Stimulated activated CD4-positive, alpha-beta T cell treated with anti-CD3 and anti-CD28 coated beads, Interleukin-4, amount 100 ng/mL, for 48 hours (primary cell): ENCODE measurements at places on chromosomes 16 and 17.
A peak's percentile ranks its signal among the peaks of the same experiment; 100 is the strongest.

DNA sequence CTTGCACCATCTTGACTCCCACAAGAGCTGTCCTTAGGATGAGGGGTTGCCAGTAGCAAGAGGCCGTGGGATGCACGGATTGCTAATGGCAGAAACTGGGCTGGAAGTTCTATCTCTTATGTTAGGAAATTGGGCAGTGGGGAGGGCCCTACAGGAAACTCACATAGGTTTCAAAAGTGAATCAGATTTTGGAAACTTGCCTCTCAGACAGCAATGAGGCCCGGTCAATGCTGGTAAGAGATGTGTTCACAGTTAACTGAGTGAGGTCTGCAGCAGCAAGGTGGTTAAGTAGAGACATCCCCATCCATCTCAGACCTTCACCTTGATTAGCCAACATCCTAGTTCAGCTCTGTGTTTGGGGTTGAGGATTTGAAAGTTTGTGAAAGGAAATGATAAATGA, 164.7 kb downstream of the ABCA8 start:
- no peak for DNase-seq

- no peak for DNase-seq
These were observed 2.1 kb downstream of the IFT20 start for GRCh38 chr17:28333083-28333746.

DNA sequence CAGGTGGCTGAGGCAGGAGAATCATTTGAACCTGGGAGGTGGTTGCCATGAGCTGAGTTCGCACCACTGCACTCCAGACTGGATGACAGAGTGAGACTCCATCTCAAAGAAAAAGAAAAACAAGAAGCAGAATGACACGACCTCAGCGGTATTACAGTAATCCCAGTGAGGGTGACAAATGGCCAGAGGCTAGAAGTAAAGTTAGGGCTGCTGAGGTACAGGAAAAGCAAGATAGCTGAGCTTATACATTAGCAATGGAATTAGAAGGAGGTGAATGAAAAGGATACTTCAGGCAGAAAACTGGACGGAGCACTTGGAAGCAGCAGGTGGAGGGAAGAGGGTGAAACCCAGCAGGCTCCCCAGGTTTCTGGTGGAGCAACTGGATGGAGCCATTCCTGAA, 26.1 kb upstream of the AMZ2 start:
- no peak for DNase-seq

GRCh38 chr17:82440991-82441627, 9.4 kb downstream of the CYBC1 start:
- DNase-seq, result no peak

DNA sequence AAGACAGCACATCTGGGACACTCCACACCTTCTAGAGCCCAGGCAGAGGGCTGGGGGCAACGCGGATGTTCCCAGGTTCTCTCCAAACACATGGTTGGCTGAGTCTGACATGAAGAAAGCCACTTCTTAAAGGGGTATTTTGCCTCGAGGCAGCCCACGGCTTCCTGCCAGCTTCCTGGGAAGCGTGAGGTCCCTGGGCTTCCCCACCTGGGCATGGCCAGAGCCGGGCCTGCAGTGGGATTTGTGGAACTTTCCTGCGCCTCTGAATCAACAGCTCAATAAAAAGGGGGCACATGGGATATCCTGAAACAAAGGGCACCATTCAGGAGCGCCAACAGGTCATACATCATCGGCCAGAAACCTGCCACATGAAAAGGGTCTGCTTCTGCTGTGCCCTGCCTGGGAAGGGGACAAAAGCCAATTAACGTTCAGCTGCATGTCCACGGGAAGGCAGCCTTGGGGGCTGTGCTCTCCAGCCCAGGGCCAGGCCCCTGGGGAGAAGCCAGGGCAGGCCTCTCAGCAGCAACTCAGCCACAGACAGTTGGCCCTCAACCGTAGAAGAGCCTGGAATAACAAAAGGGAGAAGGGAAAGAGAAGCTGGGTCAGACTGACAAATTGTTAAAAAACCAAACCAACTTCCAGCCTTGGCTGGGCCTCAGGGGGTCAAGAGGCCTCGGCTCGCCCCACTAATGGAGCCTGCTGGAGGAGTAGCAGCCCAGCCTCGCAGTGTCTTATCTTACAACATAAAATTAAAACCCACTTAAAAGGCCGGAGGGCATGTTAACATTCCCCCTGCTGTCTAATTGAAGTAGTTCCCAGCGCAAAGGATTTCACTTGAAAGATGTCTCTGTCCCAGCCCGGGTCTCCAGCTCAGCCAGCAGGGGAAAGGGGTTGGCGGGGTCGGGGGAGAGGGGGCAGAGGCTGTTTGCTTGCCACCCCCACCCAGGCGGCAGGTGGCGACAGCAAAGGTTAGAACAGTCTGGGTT, 34.2 kb downstream of the TBX4 start:
- DNase-seq, result no peak

- no peak for DNase-seq
These were observed 148.9 kb downstream of the XYLT1 start for GRCh38 chr16:17321824-17322223.

GRCh38 chr17:78645421-78646295, 68.5 kb upstream of the DNAH17 start:
- DNase-seq, result peak; percentile 53

DNA sequence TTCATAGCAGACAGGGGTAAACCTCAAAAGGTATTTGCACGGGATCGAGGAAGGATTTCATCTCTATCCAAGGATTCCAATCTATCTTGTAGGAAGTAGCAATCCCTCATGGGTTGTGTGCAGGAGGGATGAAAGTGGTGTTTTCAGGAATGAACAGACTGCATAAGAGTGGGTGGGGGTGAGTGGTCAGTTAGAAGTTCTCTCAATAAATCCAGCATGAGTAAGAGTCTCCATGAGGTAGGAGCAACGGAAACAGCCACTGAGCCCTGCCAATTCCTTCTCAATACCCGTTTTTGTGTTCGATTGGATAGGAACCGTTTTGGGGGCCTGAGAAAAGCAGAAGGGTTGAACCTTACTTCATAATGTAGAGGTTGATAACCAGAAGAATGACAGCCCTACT, 375.6 kb downstream of the SOX9 start:
- DNase-seq, result no peak

DNA sequence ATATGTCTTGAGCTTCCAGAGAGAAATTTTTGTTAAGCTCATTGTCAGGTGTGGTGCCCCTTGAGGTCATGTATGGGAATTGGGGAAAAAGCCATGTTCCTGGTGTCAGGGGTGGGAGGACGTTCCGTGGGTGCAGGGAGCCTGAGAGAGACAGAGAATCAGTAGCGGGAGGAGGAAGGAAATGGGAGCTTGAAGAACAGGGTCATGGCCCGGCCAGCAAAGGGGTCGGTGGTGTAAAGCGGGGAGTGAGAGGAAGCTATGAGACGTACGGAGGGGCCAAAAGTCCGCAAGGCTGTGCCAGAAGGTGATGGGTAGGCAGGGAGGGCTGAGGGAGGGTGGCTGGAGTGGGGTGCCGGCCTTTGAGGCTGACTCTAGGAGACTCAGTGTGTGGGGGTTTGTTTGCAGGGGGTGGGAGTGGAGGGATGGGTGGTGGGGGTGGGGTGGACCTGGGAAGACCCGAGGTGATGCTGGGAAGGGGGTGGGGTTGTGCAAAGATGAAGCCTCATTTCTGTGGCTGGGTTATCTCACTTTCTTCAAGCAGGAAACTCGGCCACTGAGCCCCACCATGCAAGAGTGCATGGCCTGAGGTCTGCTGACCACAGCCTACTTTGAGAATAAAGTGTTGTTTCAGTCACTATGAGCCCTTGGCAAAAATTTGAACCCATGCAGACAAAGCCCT, 63.6 kb downstream of the PLCG2 start:
- no peak for DNase-seq

DNA sequence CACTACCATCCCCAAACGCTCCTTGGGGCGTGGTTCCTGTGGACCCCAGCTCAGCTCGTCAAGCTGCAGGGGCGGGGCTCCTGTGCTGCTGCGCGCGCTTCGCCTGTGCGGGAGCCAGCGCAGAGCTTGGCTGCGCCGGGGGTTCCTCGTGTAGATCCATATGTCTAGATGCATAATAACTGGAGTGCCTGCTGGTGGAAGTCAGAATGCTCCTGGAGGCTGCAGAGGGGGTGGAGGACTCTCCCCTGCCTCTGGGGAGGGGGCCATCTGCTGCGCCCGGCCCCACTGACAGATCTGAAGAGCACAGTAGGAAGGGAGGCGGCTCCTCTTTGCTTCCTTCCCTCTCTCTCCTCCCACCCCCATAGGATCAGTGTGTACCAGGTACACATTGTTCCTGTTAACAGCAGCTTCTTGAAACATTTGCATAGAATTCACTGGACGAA, 4.6 kb downstream of the RASD1 start:
- no peak for DNase-seq

DNA sequence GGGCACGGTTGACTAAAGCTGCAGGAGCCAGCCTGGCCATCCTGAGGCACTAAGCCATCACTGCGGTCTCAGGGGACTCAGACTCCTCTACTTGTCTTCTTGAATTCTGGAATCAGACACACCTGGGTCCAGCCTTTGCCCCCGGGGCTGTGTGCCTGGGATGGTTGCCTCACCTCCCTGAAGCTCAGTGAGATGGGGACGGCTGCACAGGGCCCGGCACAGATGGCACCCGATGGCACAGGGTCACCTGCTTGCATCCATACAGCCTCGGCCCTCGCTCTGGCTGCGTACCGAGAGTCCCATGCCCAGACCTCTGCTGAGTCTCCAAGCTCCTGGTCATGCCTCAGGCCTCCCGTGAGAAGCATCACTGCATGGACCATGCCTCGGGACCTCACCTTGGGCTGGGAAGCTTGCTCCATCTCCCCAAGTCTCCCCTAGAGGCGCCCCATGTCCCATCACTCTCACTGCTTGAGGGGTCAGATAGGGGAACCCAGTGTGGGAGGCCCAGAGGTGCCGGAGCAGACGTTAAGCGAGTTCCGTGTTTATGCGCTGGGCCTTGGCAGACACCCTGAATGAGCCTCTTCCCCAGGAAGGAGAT, 316.3 kb downstream of the SEC14L1 start:
- no peak for DNase-seq

DNA sequence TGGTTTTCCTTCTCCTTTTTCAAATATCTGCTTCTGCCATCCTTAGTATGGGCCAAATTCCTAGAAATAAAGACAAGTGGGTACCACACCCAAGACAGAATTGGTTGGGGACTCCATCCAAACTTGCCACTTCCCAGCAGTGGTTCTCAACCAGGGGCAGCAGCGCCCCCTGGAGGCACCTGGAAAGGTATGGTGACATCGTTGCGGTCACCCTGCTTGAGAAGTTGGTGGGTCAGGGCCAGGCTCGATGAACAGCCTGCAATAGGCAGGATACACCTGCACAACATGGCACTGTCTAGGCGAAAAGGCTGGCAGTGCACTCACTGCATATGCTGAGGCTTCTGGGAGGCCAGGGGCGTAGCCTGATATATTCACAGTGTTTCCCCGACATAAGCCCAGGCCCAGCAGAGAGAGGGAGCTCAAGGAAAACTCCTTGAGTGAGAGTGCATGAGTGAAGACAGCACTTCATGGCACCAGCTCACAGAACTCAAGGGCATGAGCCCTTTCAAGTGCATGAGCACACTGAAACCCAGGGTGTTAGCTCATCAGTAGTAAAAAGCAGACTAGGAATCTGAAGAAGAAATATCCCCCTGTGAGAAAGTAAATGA, 57.7 kb downstream of the CMC2 start:
- peak; percentile 63 for DNase-seq

- DNase-seq, result peak; percentile 91
These were observed 44.5 kb downstream of the LAT start for GRCh38 chr16:29029168-29029994.

DNA sequence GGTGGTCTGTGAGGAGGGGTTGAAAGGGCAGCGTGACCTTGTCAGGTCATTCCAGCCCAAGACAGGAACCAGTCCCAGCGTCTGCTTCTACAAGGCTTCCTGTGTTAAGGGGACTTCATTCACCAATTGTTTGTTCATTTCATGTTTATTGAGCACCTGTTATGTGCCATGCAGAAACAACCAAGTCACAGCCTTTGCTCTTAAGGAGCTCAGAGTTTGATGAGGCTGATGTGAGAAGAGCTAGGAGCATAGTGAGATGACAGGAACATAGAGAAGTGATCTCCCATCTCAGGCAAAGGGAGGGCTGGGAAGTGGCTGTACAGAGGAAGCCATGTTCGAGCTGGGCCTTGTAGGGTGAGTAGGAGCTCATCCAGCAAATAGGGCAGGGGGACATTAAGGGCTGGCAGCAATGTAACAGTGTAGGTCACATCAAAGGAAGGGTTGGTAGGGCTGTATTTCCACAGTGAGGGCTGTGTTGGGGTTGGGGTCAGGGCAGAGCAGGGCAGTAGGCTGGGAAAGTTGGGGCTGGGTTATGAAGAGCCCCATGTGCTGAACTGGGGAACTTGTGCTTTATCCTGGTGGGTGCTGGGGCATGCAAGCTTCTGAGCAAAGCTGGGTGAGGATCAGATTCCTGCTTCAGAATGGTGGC, 79.8 kb downstream of the ARHGAP23 start:
- DNase-seq, result no peak

- peak; percentile 41 for DNase-seq
These were observed 202.4 kb downstream of the AXIN2 start for GRCh38 chr17:65359016-65359415.

GRCh38 chr16:51982715-51983680, 563.9 kb downstream of the TOX3 start:
- DNase-seq, result peak; percentile 10

- DNase-seq, result peak; percentile 66
These were observed 20.0 kb upstream of the WFIKKN1 start for GRCh38 chr16:610513-611381.

- no peak for DNase-seq
These were observed 66.0 kb downstream of the CDK12 start for GRCh38 chr17:39527220-39527813.

DNA sequence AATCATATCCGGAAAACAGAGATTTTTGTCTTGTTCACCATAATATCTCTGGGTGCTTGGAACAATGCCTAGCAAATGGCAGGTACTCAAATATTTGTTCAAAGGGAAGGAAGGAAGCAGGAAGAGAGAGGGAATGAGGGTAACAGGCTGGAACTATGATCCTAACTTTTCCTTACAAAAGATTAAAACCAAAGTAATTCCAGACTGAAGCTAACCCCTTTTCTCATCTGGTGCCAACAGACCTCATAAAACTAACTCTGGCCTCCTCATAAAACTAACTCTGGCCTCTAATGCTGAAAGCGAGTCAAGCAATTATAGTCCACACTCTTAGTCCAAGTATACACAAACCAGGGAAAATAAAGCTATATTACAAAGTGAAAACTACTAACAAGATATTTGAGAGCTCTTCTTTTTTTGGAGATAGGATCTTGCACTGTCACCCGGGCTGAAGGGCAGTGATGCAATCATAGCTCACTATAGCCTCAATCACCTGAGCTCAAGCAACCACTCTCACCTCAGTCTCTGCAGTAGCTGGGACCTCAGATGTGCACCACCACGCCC, 84.6 kb downstream of the KANSL1 start:
- no peak for DNase-seq

- no peak for DNase-seq
These were observed 50.6 kb upstream of the TANGO6 start for GRCh38 chr16:68792465-68793324.

DNA sequence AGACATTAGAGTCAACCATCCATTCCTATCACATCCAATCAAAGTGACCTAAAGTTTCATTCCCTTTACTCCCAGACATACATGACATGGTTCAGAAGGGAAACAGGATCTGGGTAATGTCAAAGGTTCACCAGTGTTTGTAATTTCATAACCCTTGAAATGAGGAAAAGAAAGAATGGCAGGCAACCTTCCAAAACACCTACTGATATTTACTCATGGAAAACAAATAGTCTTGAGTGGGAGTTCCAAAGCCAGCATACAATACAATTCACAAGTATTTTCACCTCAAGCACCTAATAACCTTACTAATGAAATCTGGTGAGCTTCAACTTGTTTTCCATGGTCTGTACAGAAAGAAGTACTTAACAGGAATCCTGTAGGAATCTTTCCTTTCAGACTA, 72.5 kb upstream of the AXIN2 start:
- no peak for DNase-seq

GRCh38 chr16:11219178-11219577, 36.8 kb downstream of the SOCS1 start:
- DNase-seq, result no peak
